ENCODE measurements at places on chromosomes 5 and 9.
A peak's percentile ranks its signal among the peaks of the same experiment; 100 is the strongest.

DNA sequence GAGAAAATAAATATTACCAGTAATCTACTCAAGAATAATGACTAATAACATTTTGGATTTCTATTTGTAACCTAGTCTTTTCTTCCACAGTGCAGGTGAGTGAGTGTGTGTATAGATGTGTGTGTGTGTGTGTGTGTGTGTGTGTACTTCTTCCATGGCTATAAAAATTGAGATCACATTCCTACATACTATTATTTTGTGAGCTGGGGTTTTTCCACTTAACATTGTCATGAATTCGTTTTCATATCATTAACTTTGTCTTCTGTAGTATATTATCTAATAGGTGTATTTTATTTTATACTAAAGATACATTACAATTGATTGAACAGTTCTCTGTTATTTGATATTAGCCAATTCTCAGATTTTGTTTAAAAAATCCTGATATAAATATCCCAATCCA lies 152.4 kb upstream of the TRPC7 start:
- DNase-seq = no peak

- no peak for DNase-seq
These were observed 569.7 kb downstream of the ZNF608 start for GRCh38 chr5:124176692-124177091.

GRCh38 chr9:105385381-105385985 lies 62.4 kb upstream of the FSD1L start:
- peak; percentile 31 for DNase-seq

DNA sequence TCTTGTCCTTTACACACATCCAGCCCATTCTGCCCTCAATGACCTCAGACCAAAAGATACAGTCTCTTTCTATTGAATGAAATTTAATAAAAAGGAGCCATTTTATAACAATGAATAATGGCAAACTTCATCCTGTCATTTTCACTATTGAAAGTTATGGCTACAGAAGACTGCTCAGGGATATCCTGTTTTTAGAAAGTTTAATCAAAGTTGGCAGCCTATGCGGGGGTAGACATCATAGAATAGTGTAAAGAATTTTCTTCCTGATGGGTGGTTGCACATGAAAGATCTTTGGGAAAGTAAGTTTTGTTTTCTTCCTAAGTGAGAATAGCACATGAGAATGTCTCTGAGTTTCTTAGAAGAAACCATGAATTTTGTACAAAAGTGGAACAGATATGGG lies 670.4 kb upstream of the CDH6 start:
- DNase-seq = no peak

DNA sequence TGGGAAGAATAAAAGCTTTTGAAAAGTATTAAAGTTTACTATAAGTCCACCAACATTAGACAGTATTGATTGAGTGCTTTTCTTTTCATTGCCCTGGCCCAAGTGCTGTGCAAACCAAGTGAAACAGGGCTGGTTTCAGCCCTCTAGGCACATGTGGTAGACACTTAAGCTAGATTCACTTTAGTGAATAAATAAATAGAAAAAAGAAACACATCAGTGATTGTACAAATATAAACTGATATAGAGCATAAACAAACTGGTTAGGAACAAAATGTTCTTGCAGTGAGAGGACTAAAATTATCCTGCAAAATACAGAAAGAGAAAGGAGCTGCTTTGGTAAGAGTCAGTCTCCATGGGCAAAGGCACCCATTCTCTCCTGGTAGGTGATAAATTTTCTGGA lies 29.7 kb downstream of the ACTBL2 start:
- DNase-seq = no peak

DNA sequence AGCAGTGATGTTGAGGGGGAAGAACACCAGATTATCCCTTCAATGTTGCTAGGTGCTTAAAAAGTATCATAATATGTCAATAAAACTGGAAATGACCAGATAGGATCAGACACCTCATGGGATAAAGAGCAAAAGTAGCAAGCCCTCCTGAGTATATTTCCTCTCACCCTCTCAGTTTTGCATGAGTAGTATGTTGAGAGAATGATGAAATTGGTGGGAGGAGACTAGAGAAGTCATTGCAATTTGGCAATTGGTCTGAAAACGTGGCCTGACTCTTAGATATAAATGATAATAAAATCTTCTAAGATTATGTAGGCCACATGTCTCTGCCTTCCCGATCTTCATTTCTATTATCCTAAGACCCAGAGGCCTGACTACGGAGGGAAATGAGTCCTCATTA lies 151.2 kb upstream of the ARRDC3 start:
- no peak for DNase-seq

GRCh38 chr9:110099236-110100095 lies 108.5 kb downstream of the C9orf152 start:
- no peak for DNase-seq

GRCh38 chr5:65474130-65474711 lies 7.5 kb downstream of the ADAMTS6 start:
- no peak for DNase-seq

DNA sequence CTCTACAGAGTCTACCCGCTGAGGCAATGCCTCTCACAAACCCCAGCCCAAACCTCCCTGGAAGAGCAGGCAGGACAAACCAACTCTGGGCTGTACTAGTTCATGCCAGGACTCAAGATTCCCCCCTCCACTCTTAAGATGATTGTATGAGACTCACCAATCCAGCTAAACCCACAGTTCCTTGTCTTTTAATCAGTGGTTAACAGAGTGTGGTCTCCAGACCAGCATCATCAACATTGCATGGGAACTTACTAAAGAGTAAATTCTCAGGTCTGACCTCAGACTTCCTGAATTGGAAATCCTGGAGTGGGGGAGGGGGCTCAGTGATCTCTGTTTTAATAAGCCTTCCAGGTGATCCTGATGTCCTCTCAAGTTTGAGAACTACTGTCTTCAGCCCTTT lies 240.9 kb downstream of the GAS1 start:
- no peak for DNase-seq

GRCh38 chr5:14869668-14870164 lies 1.9 kb downstream of the ANKH start:
- DNase-seq = no peak

DNA sequence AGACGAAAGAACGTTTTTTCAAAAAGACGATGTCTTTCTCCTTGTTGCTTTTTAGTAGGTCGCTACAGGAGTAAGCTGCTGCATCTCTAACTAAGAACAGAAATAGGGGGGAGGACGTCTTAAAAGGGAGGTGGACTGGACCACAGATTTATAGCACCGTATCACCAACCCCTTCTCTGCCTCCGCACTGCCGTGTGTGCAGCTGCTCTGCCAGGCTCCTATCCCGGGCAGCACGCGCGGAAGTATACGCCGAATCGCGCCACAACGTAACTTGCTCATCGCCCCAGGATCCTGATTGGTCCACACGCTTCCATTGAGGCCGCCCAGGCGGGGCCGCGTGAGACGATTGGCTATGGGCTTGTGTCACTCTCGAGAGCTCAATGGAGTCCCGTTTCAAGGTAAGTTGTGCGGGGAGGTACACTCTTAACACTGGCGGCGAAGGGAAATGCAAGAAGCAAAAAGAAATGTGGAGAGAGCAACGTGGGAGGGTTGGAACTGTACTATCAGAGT lies at the start of gene ELAVL2:
ELAVL2 (minus strand) TSS at position 121 of the 510 bp plus-strand sequence. CDS start 64,006 bp downstream, outside the sequence.
- DNase-seq = no peak

GRCh38 chr5:174614500-174615135 lies 109.8 kb upstream of the MSX2 start:
- no peak for DNase-seq

DNA sequence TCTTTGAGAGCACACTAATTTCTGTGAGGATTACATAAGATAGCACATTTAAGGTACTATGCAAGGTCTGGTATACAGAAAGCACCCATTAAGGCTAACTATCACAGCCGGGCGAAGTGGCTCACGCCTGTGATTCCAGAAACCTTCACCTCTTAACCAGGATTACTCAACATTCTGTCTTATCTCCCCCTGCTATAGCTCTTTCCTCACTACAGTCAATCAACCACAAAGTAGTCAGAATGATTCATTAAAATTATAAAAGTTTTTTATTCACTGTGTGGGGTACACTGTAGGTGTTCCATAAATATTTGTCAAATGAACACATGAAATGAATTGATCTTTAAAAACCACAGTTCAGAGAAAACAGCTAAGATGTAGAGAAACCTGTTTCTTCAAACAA lies 48.7 kb downstream of the CHD1 start:
- DNase-seq = no peak

DNA sequence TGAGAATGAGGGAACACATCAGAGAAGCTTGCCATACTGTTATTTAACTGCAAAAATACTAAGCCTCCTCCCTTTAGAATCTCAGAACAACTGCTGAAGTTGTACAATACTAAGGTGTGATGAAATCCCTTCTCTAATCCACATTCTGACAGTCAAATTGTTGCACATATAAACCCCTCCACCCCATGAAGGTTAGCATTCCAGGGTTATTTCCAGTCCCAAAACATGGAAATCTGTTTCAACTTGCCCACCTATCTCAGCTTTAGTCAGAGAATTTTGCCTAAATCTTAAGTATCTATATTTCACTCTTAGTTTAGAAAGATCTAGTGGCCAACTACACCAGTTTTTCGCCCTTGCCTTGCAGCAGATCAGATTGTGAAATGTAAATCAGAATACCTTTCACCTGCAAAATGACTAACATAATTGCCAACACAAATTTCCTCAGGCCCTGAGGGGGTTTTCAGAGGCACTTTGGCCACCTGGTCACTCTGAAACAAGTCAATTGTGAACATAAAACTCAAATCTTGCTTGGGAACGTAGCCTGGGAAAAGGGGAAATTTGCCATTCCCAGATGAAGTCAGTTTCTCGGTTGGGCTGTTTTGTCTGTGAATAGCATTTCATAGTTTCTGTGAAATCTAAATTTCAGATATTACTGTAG lies 93.9 kb downstream of the EFNA5 start:
- DNase-seq = no peak

DNA sequence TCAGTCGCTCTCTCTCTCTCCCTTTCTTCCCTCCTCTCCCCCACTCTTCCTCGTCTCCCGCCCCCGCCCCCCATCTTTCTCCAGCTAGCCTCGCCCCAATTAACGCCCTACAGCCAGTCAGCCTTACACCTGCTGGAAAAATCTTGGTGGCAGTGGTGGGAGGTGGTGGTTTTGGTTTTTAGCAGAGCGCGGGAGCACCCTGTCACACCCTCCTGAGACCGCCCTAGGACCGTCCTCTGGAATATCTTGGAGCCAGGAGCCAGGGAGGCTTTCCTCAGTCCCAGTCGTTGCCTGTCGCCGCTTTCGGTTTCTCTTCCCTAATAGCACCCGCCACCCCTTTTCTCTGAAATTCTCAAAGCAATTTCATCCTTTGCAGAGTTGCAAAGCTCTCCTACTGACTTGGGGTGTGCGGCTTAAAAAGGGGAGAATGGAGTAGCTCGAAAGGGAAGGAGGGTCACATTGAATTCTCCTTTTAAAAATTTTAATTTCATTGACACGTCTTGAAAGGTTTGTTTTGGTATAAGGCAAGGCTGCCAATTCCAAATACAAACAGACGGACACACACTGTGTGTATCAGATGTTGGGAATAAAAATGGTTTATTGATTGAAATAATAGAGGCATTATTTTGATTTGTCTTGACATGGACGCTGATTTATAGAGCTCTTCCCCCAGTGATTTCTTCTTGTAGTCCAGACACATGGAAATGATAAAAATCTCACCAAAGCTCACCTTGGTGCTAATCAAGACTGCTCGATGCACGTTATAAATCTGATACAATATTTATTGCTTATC lies 301.3 kb downstream of the PARP8 start:
- DNase-seq = peak; percentile 38

GRCh38 chr9:125745682-125746016 lies 1.5 kb upstream of the PBX3 start:
- DNase-seq = no peak

- DNase-seq = no peak
These were observed 54.8 kb upstream of the GPBP1 start for GRCh38 chr5:57119031-57119430.

DNA sequence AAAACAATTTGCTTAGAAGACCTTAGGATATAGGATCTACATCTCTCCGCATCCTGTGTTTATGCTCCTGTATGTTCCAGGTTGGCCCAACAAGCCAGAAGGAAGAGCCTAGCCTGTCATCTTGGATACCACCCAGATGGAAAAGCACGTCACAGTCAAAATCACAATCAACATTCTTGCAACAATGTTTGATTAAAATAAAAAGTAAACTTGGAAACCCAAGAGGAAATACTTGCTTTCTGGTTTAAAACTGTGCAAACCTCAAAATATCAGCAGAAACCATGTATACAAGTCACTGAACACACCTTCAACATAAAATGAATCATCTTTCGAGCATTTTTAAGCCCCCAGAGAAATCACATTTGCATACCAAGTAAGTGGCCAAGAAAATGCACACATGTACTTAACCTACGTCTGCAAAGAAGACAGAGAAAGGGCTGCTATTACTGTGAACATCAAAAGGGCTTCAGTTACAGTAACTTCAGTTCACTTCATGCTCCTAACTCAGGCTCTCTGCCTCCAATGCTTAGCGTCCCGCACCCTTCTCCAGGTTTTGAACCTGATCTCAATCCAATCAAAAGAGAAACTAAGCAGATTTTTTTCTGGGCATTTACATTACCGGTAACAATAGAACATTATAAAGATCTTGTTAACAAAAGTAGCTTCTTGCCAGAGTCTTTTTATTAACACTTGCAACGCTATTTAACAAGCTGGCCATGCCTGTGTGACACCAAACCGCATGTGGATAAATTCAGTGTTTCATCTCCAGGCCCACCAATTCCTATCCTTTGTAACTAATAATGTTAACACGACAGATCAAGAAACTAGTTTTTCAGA lies 1.3 kb downstream of the ENC1 start:
- peak; percentile 46 for DNase-seq

GRCh38 chr5:103674739-103675138 lies 112.2 kb upstream of the NUDT12 start:
- DNase-seq = no peak

DNA sequence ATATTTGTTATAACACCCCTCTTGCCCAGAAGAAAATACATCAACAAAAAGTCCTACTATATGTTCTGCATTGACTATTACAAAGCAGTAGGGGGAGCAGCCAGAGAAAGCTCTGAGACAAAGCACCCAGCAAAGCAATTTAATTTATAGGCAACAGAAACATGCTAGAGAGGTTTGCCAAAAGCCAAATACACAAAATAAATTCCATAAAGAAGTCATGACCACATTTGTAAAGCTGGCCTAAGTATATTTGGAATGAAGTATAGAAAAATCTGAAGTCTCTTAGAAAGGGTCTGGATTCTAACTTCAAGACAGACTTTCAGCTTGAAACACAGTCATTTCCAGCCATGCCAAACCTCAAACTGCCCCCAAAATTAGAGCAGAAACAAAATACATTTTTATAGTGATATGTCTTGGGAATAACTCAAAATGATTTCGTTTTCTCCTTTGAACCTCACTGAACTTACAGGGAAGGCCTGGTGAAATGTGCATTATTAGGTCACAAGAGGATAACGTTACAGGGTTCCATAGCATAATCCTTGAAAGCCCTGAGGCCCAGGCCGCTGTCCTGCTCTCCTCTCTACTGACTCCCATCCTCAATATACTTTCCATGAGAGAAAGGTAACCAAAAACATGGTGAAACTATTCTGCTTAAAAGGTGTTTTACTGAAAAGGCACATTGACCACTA lies 451.8 kb downstream of the RAB3C start:
- peak; percentile 37 for DNase-seq

DNA sequence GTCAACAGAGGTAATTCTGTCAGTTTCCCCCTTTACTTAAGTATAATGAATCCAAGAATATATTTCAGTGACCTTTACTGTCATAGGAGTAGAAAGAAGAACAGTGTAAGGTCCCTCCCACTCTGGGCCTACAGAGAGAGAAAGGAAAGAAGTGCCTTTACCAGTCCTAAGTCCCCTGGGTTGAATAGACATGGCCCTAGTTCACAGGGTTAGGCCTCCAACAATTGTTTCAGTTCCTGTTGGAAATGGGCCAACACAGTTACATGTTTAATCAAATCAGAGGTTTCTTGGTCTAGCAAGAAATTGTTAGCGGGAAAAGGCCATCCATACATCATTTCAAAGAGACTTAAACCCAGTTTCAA lies 605.6 kb downstream of the MTRR start:
- DNase-seq = no peak
